Left cardiac atrium (tissue), 4 donors: ENCODE measurements at places on chromosomes 2 and 18.

- DNase-seq: no peak
These were observed 164.4 kb upstream of the VWC2L start for GRCh38 chr2:214246417-214246816.

GRCh38 chr2:43114210-43114609 lies 112.2 kb downstream of the ZFP36L2 start:
- DNase-seq: no peak

GRCh38 chr2:217753460-217754200 lies 249.2 kb downstream of the TNS1 start:
- DNase-seq: no peak

DNA sequence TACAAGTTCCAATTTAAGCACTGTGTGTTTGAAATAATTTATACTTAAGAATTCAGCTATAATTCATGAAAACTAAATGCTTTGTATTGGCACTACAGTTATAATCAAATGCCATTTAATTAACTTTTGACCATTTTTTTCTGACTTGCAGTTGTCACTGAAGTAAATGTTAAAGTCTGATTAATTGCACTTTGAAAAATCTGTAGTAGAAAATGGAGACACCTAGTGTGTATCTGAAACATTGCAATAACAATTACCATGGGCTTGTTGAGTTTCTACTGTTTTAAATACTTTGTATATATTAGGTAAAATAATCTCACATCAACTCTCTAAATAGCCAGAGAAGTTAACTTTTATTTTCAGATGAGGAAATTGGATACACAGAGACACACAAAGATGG lies 458.6 kb upstream of the FSIP2 start:
- DNase-seq: no peak

DNA sequence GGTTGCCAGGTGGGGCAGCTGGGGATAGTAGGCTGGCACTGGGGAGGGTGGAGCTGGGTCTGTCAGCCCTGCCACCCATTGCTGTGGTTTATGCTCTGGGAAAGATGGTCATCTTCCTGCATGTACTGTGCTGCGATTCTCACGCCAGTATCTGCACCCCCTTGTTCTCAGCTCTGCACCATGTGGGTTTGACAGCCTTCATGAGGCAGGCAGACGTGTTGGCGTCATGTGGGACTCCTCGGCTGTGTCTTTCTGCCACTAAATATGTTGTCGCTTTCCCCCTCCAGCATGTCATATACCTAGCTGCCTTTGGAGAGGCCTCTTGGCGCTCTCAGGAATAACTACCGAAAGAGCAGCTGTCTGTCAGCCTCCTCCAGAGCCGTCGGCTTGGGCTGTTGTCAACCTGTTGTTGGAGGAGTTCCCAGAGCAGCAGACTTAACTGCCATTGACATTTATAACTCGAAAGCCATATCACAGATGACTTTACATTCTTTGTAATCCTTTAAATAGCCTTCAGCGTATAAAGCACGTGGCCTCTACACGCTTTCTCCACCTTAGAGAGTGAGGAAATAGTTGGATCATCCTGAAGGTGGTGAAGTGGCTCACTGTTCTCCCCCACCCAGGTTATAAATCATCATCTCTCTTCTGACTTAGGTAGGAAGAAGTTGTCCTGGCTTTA lies 80.4 kb upstream of the MGAT5 start:
- DNase-seq: peak; percentile 51

DNA sequence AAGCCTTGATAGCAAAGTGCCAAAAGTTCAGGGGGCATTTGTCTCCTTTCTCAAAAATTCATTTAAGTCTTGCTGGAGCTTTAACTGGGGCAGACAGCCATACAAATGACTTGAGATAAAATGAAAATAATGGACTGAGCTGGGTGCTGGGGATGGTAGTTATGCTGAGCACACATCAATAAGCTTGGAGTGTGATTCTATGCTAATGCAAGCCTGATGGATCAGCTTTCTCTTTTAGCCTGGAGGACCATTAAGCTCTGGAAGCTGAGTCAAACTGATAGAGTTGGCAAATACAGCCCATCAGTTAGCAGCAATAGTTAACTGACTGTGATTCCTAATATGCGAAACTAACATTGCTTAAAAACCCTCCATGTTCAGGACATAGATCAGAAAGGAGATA lies 98.0 kb downstream of the CAMKMT start:
- DNase-seq: no peak

DNA sequence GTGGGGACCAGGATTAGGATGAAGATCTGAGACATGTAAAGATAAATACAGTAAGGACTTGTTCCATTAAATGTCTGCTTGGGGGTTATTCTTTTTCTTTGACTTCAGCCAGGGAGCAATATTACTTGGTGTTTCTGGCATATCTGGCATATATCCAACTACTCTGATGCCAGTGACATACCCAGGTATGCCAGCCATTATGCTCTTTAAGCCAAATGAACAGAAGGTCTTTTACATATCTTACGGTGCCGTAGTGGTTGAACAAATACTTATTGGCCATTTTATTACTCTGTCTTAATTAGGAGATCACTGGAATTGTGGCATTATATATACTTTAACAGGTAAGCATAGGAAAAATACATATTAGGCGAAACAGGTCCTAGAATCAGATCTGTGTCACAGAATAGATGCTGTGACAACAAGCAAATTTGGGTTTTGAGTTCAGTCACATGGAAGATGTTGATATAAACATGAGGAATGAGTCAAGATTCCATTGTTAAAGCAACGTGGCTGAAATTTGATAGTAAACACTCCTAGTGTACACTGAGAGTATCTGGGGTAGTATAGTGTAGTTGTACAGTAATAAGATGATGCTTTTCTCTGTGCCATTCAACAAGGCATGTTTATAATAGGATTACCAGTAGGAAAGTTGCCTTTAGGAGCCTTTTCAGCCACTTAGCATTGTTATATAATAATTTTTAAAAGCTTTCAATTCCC lies 62.6 kb downstream of the KCTD18 start:
- no peak for DNase-seq

GRCh38 chr2:20592106-20593071 lies 58.5 kb downstream of the HS1BP3 start:
- DNase-seq: peak; percentile 18

DNA sequence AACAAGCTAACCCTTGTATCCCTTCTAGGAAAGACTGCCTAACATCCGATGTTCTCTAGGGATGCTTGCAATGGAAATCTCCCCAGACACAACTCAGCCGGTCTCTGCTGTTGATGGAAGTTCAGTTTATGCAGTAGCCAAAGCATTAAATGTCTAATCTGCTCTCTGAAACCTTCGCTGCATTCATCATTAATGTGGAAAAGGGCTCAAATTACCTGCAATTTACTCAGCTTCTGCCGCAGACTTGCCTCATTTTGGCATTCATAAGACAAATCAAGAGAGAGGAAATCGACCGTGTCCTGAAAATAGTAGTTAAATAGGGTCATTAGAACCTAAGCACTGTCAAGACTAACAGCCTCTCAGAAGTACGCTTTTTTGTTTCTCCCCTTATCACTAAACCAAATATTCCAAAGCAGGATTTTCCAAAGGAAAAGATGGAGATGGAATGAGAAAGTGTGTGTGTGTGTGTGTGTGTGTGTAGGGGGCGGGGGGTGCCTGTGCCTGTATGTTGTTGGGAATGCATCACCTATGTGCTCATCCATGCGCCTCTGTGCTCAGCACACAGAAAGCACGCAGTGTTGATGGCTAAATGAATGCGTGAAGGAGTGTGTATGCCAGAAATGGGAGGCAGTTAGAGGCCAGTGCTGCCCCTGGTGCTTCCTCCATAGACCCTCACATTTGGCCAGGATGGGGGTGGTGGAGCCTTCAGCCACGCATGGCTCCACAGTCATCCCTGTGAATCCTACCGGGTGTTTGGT lies 7.4 kb downstream of the LCT start:
- no peak for DNase-seq

DNA sequence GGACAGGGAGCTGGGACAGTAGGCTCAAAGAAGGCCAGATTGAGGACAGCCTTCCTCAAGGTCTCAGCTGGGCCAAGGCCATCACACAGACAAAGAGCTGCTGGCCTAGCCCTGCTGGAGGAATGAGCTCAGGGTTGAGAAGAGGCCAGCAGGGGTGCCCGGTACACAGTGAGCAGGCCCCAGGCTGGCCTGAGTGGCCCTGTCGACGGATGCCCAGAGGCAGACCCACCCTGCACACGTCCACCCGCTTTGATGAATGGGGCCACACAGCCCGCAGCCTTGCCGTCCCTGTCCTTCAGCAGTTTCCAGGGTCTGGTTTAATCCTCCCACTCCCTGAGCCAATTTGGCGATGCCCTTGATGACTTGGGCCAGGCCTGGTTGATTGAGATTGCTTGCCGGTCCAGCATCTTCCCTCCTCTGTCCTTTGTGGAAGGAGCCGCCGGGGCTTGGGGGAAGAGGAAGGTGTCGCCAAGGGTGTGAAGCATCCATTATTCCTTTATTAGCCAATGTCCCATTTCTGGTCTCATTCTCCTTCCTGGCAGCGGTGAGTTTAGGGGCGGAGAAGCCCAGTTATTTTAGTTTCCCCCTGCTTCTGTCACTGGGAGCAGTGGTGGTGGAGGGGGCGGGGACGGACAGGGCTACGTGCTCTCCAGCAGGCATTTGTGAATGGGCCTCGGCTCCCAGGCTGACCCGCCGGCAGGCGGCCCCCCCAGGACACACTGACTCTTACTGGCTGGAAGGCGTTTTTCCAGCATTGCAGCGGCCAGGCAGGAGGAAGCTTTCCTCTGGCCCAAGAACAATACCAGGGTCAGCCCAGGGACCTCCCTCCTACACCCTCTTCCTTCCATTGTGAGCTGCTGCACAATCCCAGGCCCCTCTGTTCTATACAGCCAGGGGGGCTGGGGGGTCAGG lies 141.8 kb downstream of the CTIF start:
- DNase-seq: peak; percentile 94

DNA sequence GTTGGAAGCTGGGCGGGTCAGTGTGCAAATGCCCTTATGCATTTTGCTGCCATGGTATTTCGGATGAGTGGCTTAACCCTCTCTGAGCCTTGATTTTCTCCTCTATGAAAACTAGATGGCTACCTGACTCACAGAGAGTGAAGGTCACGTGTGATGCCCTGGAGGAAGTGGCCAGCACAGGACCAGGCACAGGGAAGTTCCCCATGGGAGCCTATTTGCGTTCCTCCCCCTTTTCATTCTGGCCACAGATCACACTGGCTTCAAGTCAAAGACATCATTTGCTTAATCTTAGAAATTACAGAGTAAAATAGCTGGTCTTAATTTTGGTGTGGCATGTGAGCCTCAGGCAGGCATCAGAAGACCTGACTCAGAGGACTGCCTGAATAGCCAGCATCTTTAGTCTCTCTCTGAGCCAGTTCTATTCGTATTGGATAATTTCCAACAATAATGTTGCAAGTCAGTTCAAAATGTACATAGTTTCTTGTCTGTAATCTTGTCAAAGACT lies 57.6 kb upstream of the CD302 start:
- no peak for DNase-seq

DNA sequence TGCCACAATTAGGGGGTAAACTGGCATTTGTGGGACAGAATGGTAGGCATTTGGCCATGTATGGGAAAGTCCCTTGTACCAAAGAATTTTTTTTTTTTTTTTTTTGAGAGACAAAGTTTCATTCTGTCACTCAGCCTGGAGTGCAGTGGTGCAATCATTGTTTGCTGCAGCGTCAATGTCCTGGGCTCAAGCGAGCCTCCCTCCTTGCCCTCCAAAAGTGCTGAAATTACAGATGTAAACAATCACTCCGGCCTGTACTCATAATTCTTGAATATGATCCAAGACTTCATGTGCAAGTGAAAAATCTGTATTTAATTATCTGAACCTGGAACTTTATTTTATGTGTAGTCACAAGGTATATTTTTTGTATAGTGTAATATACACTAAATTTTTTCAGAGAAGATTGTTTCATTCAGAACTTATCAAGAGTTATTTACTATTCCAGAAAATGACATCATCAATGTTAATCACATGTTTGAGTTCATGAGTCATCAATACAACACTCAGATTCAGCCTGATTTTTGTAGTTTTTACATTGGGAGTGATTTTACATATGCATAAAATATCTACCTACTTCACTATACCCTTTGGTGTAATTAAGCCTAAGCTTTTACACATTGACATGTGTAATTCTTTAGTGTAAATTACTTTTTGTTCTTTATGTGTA lies 138.7 kb upstream of the L3MBTL4 start:
- DNase-seq: no peak

DNA sequence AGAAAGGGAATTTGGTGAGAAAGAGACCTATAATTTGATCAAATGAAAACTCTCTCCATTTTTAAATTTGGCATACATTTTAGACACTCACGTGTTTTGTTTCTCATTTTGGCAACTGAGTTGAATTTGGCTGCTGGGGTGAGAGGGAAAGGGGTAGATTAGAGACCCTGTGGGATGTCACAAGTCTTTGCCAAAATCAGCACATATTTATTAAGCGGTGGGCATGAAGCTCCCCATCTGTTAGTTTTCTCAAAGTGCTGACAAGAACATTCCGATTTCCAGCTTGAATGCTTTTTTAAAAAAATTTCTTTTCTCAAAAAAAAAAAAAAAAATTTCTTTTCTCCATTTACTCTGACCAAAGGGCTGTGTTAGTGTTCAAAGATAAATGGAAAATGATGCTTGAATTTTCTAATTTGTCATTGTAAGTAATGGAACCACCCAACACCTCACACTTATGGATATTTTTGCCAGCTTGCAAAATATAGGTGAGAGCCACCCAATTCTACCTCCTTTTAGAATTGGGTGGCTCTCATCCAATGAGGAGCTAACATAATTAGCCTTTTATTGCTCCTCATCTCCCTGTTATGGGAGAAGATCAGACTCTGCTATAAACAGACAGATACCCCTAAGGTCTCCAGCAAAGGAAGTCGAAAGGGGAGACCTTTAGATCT lies 222.9 kb upstream of the FN1 start:
- DNase-seq: no peak

GRCh38 chr2:240014327-240014726 lies 10.8 kb downstream of the NDUFA10 start:
- no peak for DNase-seq

GRCh38 chr2:24616616-24617015 lies 125.6 kb downstream of the NCOA1 start:
- no peak for DNase-seq

DNA sequence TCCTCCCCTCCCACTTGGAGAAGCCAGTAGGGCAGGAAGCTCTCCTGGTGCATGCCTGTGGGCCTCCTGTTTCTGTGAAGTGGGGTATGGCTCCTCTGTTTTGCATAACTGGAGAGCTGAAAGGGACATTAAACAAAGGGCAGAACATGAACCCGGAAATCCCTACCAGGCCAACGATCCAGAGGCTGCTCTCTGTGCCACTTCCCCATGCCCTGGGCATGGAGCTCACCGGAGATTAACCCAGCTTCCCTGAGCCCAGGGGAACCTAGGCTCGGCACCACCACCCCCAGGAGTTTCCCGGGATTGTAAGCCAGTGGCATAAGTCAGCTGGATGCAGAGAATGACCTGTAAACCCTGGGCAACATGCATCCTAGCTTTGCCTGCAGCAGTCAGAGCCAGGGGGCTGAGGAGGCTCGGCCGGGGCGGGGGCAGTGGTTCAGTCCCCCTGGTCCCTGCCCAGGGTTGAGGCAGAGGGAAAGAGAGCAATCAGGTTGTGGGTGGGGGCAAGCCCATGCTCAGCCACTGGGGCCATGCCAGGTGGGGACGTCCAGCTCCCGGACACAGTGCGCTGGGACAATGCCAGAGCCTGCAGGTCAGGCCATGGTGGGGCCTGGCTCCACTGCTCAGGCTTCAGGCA lies 49.5 kb downstream of the TIMM21 start:
- DNase-seq: no peak

- DNase-seq: peak; percentile 64
These were observed 71.0 kb upstream of the ITM2C start for GRCh38 chr2:230793572-230794359.

GRCh38 chr2:168208652-168209051 lies 38.7 kb downstream of the STK39 start:
- DNase-seq: no peak

GRCh38 chr2:86491088-86491487 lies 49.9 kb downstream of the KDM3A start:
- no peak for DNase-seq
